Subcutaneous adipose tissue (tissue), 4 donors: ENCODE measurements at places on chromosomes 5 and 9. TPM values are rescaled to one million over a fixed set of nuclear protein-coding genes. Genes with fewer than 3 reads are reported as not detected.

The LCN15 gene
- not detected for total RNA-seq

The PCDHGB1 gene
- total RNA-seq = 0.75 TPM

The INSYN2B gene
- not detected for total RNA-seq

The PCDHB15 gene
- 1.1 TPM for total RNA-seq

The MZB1 gene
- not detected for total RNA-seq

The SPINK1 gene
- total RNA-seq = not detected

The FOXD4L5 gene
- not detected for total RNA-seq

The PTGES gene
- total RNA-seq = 26.2 TPM

The NME5 gene
- total RNA-seq = 2.0 TPM

The TMEM250 gene
- total RNA-seq = 11.3 TPM

The EXD3 gene
- 44.6 TPM for total RNA-seq

The SHOC1 gene
- not detected for total RNA-seq

The WASHC1 gene
- 8.5 TPM for total RNA-seq

The DDX4 gene
- not detected for total RNA-seq

The HBEGF gene
- total RNA-seq = 30.1 TPM

The KCNT1 gene
- 0.51 TPM for total RNA-seq

The IL9 gene
- not detected for total RNA-seq

The NIPAL4 gene
- not detected for total RNA-seq

The DIRAS2 gene
- not detected for total RNA-seq

The TSLP gene
- total RNA-seq = 0.75 TPM

The SPATA31A3 gene
- not detected for total RNA-seq
